ENCODE measurements at places on chromosomes 4 and X. TPM values are rescaled to one million over a fixed set of nuclear protein-coding genes. Genes with fewer than 3 reads are reported as not detected.

Gene CT45A8
- not detected for total RNA-seq

Gene MTTP
- total RNA-seq = 1.4 TPM

Gene PASD1
- not detected for total RNA-seq

Gene LONRF3
- 3.6 TPM for total RNA-seq

Gene PAGE5
- not detected for total RNA-seq

Gene TMPRSS11A
- total RNA-seq = not detected

Gene ZNF81
- total RNA-seq = 5.5 TPM

Gene NEUROG2
- not detected for total RNA-seq

- H3K27me3 ChIP-seq = no peaks in the 10 kb centered on the region
- no peaks in the 10 kb centered on the region for H3K36me3 ChIP-seq
- peak overlapping the region; percentile 60 for H3K27ac ChIP-seq
- peaks cover 15% of the 10 kb centered on the region for H3K4me1 ChIP-seq
- H3K4me3 ChIP-seq = no peak overlapping the region
Measured at GRCh38 chr4:54625391-54625790, 32.4 kb upstream of the KIT start.

DNA sequence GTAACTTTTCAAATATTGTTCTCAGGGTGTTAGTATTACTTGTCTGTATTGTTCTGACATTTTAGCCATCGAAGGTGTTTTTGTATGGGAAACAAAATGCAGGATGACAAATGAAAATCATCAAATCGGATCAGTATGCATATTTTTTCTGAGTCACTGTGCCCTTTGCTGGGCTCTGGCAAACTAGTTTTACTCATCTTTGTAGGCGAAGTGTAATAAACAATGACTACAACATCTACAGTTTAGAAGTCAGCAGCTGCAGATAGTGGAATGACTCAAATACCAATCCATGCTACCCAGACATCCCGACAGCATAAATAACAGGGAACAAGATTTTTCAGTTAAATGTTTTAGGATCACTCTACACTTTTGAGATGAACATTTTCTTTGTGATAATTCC is 557.3 kb upstream of the TENM3 start:
- no peaks in the 10 kb centered on the region for H3K36me3 ChIP-seq
- no peaks in the 10 kb centered on the region for H3K4me1 ChIP-seq
- H3K4me3 ChIP-seq = no peak overlapping the region
- H3K27me3 ChIP-seq = no peaks in the 10 kb centered on the region
- no peak for DNase-seq
- no peak overlapping the region for H3K27ac ChIP-seq

GRCh38 chr4:126028876-126029275 is 714.1 kb downstream of the FAT4 start:
- H3K27ac ChIP-seq = no peak overlapping the region
- H3K36me3 ChIP-seq = no peaks in the 10 kb centered on the region
- no peak overlapping the region for H3K4me3 ChIP-seq
- H3K4me1 ChIP-seq = peaks cover 3% of the 10 kb centered on the region
- no peaks in the 10 kb centered on the region for H3K27me3 ChIP-seq
- no peak for DNase-seq

DNA sequence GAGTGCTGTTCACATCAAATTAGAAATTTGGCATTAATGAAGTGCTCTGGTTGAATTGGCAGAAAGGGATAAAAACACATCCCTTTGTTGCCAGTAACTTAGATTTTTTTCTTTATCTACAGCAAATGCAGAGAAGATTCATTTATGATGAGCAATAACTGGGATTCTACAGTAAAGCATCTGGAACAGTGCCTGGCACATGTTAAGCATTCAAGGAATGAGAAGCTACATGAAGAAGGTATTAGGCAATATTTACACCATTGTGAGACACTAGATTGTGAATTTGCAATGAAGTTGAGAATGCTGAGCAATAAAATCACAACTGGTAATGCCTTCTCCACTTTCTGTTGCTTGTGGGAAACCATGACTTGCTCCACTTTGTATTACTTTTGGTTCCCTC is 33.5 kb downstream of the PCDH19 start:
- no peak overlapping the region for H3K27ac ChIP-seq
- peaks cover 3% of the 10 kb centered on the region for H3K4me1 ChIP-seq
- H3K27me3 ChIP-seq = no peaks in the 10 kb centered on the region

GRCh38 chr4:26081795-26082498 is 167.9 kb downstream of the SMIM20 start:
- H3K4me1 ChIP-seq = no peaks in the 10 kb centered on the region
- H3K4me3 ChIP-seq = no peak overlapping the region
- no peaks in the 10 kb centered on the region for H3K27me3 ChIP-seq
- H3K36me3 ChIP-seq = no peaks in the 10 kb centered on the region
- no peak overlapping the region for H3K27ac ChIP-seq

DNA sequence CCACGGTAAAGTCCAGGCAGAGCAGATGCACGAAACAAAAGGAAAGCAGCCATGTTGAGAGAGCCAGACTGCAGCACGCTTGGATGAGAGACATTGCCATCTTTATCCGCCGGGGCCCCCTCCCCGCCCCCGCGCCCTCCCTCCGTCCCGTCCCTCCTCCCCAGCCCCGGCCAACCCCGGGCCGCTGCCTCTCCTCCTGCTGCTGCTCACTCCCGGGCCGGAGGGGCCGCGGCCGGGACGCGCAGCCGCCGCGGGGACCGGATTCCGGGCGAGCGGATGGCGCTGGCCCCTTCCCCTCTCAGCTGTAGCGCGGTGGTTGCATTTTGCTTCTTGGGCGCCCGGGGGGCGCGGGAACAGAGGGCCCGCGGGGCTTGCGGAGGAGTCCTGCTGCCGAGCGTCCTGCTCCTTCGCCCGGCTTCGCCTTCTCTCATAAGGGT is 542 bp downstream of the RNF150 start:
- H3K27me3 ChIP-seq = no peaks in the 10 kb centered on the region
- no peaks in the 10 kb centered on the region for H3K36me3 ChIP-seq
- DNase-seq = peak; percentile 76
- peaks cover 9% of the 10 kb centered on the region for H3K4me1 ChIP-seq
- peak overlapping the region; percentile 95 for H3K4me3 ChIP-seq

DNA sequence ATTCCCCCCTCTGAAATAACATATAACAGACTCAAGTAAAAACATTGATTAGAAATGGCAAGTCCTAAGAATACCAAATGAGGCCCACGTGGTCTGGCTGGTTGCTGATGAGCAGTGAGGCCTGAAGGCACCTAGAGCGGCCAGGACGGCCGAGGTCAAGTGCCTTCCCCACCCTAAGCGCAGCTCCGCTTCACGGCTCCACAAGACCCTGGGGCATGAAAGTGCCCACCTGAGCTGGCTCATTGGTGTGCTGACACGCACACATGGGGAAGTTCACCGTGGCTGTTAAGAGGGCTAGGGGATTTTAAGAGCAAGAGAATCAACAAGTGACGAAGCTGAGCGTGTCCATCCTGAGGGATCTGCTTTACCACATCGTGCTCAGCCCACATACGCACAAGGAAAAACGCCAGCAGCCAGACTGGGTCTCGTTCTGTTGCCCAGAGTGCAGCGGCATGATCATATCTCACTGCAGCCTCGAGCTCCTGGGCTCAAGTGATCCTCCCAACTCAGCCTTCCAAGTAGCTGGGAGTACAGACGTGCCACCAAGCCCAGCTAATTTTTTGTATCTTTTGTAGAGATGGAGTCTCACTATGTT is 22.4 kb downstream of the DCTD start:
- no peaks in the 10 kb centered on the region for H3K36me3 ChIP-seq
- H3K4me3 ChIP-seq = no peak overlapping the region
- no peaks in the 10 kb centered on the region for H3K27me3 ChIP-seq
- no peak overlapping the region for H3K27ac ChIP-seq
- peaks cover 1% of the 10 kb centered on the region for H3K4me1 ChIP-seq

DNA sequence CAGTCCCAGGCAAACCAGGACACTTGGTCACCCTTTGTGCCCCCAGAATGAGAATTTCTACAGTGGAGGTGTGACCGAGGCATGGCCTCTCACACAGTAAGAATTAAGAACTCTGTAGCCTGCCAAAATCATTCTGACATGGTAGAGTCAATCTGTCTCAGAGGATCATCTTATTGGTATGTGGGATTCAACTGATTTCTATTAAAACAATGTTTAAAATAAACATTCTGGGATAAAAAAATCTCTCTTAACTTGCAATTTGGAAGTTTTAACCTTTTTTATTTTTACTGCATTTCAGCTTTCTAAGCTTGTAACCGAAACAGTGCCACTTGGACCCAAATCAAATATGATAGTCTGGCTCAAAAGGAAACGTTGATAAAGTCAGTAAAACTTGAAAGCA is 165.4 kb upstream of the LDB2 start:
- H3K27ac ChIP-seq = no peak overlapping the region
- H3K27me3 ChIP-seq = no peaks in the 10 kb centered on the region
- peaks cover 4% of the 10 kb centered on the region for H3K4me1 ChIP-seq
- no peak overlapping the region for H3K4me3 ChIP-seq

DNA sequence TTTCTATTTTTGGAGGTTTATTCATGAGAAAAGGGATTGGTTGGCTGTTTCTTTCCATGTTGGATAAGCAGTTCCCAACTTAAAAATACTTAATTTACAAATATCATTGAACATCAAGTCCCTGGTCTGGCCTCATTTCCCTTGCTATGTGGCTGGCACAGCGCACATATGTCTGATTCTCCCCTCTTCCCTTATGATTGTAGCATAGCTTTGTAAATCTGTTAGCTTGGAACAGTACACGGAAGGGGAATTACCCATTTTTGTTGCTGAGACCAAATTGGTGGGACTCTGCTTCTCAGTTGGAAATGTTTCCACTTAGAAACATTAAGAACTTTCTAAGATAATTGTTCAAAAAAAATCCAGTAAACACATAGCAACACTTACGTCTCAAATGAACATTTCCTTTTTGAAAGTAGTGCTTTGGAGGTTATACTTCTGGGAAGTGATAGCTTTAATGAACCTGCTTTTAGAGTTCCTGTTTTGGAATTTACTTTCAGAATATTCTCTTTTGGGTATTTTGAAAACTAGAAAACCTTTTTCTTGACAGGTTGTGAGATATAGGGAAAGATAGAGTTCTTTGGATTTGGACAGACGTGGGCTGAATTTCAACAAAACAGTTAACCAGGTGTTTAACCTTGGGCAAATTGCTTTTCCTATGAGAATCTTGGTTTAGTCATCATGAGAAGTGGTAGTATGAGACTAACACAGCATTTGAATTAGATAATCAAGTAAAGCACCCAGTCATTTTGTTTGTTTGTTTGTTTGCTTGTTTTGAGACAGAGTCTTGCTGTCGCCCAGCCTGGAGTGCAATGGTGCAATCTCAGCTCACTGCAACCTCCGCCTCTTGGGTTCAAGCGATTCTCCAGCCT is 47.3 kb downstream of the STIM2 start:
- peaks cover 14% of the 10 kb centered on the region for H3K4me1 ChIP-seq
- no peaks in the 10 kb centered on the region for H3K36me3 ChIP-seq
- H3K4me3 ChIP-seq = no peak overlapping the region
- no peaks in the 10 kb centered on the region for H3K27me3 ChIP-seq
- no peak for DNase-seq
- peak overlapping the region; percentile 21 for H3K27ac ChIP-seq

DNA sequence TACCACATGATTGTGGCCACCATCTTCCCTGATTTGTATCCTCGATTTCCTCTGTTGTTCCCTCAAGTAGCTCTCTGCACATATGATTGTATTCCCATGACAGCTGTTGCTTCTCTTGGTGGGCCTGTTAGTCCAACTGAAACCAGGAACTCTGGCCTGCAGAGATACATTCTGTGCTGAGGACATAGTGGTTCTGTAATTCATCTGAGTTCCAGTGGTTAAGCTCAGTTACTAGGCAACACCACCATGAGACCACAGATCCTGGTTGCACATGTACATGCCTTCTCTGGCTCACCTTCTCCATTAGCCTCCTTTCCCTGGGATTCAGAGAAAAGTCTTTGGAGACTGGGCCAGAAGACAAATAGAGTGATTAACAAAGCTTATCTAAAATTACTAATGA is 172.1 kb upstream of the SLC7A11 start:
- no peaks in the 10 kb centered on the region for H3K4me1 ChIP-seq
- no peaks in the 10 kb centered on the region for H3K27me3 ChIP-seq
- H3K36me3 ChIP-seq = no peaks in the 10 kb centered on the region
- no peak overlapping the region for H3K27ac ChIP-seq
- no peak overlapping the region for H3K4me3 ChIP-seq

DNA sequence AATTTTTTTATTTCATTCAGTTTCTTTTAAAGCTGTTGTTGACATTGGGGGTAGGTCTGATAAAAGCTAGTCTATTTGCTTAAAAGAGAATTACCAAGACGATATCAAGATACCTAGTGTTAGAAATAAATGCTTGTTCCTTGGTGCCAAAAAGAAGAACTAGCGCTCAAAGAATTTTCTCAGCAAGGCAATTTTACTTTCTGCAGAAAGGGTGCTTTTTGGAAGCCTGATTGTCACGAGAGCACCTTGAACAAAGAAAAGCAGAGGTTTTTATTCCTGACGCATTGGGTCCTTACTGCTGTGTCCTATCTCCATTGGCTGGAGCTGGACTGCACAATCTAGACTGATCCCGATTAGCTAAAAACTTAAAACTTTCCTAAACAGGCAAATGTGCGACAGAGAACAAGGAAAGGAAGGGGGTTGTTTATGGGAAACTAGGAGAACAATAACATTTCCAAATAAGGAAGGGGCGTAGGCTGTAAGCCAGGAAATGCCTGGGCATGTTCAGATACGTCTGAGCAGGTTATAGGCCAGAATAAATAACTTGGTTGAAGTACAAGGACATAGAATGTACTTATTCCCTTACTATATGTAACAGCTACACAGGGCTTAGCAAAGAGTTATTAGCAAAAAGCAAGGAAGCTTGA is 50.3 kb upstream of the STPG2 start:
- no peaks in the 10 kb centered on the region for H3K36me3 ChIP-seq
- DNase-seq = no peak

DNA sequence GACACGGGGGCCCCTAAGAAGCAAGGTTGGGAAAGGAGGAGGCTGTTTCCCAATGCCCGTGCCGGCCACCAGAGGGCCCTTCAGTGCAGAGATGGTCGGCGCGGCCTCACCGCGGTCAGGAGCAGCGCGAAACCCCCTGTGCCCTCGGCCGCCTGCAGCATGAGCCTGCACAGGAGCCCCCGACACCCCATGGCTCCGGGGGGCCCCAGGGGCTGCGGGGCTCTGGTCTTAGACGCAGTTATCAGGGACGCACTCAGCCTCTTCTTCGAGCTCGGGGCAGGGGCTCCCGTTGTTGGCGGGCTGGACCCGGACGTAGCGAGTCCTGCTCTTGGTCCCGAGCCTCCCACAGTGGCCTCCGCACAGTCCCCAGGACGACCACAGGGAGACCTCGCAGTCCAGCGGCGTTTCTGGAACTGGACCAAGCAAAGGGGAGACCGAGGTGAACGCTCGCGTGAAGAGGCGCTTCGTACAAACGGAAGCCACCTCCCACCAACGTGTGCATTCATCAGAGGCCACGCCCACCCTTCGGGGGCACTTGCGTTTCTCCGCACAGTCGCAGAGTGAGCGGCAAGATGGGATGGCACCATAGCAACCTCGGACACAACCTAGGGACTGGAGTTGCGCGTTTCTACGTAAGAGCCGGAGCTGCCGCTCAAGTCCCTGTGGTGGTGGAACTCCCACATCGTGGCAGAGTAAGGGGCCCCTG is 5.0 kb downstream of the SPON2 start:
- peaks cover 6% of the 10 kb centered on the region for H3K4me1 ChIP-seq
- H3K4me3 ChIP-seq = peak overlapping the region; percentile 47
- H3K36me3 ChIP-seq = no peaks in the 10 kb centered on the region
- H3K27ac ChIP-seq = no peak overlapping the region
- H3K27me3 ChIP-seq = no peaks in the 10 kb centered on the region
- DNase-seq = peak; percentile 81

- no peaks in the 10 kb centered on the region for H3K27me3 ChIP-seq
- no peak overlapping the region for H3K27ac ChIP-seq
- H3K4me3 ChIP-seq = no peak overlapping the region
Measured at GRCh38 chr4:1356181-1356998, 9.4 kb downstream of the UVSSA start.
